Myocyte (in vitro differentiated cells): ENCODE measurements at places on chromosomes 7 and 10.
A peak's percentile ranks its signal among the peaks of the same experiment; 100 is the strongest.

DNA sequence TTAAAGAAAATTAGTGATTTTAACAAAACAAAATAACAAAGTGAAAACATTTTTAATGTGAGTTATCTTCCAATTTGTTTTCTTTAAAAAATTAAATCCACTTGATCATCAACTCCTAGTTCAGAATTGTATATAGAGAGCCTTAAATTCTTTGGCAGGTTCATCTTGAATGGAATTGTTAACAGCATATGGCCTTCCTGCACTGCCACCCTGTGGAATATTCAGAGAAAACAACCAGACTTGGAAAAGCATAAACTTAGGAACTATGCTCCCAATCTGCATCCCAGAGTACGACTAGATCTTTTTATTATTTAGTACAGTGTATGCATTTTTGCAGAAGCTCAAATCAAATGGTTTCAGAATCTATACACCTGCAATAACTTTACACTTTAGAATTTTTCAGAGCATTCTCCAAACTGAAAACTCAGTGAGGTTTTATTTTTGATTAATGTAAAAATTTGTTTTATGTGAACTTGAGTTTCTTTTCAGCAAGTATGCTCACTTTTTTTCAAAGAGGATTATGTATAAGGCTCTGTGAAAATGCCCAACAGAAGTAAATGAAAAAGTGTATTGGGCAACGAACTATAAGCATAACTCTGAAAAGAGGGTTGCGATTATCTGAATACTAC, 44.9 kb upstream of the ANK3 start:
- DNase-seq: peak; percentile 71

DNA sequence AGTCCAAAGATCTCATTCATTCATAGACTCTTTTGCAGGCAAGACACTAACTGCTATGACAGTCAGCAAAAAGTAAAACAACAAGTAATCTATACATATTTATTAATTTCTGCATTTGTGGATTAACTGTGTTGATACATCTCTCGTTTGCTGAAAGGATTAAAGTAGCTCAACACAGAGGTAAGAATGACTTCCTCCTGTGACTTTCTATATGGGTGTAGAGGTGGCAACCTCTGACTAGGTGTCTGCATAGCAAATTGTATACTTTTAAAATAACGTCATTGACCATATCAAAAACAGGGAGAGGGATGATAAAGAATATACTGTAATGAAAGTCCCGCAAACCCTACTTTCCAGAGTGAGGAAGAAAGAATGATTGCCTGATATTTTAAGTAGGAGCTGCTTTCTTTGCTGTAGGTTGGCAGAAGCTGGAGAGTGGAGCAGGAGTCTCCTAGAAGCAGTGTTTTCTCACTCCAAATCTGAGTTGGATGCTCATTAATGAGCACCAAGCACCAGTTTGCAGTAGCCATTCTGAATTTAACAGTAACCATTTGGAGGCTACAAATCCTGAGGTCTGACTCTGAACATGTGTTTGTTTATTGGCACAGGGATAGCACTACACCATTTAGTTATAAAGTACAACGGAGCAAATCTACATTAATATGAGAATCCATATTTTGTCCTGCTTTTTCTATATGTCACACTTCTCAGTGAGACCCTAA, 9.2 kb upstream of the LRRN3 start:
- no peak for DNase-seq

- no peak for DNase-seq
Observed at GRCh38 chr10:15705298-15705697, 14.4 kb downstream of the ITGA8 start.

DNA sequence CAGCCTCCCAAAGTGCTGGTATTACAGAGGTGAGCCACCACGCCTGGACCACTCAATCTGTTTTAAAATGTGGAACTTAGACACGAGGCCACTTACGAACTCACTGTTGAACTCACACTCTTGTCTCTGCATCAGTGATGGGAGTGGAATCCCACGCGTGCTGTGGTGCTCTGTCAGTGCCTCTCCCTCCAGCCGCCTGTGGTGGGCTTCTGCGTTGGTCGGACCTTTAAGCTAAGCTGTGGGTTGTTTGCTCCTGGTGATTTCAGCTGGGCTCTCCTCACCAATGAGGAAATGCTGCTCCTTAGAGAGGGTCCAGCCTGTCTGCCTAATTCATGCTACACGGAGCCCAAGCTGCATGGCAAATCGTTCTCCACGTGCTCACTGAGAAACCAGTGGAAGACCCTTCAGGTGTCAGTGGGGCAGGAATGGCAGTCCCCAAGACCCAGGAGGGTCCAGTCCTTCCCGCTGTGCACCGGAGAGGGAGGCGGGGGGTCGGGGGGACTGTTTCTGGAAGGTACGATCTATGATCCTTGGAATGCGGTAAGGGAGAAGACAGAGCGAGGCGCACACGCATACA, 17.9 kb upstream of the PRKAR1B start:
- no peak for DNase-seq

DNA sequence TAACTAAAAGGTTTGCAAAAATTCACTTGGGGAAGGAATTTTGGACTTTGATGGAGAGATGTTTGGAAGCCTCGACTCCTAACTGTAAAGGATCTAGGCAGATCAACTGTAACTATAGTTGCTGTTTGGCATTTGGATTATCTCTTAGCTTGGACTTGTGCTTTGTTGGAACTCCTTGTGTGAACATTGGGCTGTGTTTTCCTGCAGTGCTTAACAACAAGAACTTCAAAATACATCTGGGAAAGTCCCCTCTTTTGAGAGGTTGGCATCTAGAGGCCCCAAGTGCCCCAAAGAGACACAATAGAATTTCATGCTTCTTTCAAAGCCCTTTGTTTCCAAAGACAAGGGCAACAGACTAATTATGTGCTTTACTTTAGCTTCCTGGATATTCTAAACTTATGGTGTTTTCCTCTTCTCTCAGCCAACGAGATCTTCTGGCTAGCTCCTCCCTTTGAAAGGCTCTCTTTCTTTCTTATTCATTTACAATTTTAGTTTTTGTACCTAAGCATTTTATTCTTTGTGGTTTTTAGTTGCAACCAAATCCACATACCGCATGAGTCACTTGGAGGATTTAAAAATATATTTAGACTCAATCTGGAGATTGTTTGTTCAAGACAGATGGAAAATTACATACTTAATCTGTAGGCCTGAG, 11.6 kb downstream of the ABCA13 start:
- peak; percentile 88 for DNase-seq

DNA sequence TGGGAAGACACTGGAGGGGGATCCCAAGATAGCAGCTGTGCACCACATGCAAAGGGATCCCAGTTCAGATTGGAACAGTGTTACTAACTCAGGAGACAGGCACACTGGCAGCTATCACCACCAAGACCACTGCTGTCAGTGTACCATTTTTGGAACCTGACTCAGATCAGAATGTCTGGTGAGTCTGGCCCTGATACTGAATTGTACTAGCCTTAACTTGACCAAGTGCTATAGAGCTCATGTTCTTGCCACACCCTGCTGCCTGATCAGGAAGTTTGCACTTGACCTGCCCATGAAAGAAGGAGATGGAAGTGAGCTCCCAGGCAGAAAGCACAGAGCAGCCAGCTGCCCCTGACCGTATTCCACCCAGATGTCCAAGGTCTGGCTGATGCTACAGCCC, 4.8 kb upstream of the PRRT4 start:
- peak; percentile 98 for DNase-seq

DNA sequence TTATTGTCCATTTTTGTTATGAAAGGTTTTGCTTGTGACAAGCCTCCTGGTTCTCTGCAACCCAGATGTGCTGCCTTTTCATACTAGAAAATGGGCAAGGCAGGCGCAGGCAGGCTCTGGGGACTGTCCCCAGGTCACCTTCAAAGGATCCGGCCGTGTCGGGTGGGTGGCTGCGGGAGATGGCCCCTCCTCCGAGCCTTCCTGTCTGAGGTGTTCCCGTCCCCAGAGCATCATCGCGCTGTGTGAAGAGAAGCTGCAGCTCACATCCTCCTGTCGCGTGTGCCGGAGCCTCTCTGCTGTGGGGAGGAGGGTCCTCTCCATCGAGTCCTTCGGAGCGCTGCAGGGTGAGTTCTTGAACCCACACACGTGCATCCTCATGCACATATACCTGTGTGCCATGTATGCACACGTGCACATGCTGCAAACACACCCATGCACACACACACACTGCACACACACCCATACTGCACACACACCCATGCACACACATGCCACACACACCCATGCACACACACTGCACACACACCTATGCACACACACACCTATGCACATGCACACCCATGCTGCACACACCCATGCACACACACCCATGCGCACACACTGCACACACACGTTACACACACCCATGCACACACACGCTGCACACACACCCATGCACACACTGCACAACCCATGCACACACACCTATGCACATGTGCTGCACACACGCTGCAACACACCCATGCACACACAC, 23.8 kb downstream of the KNDC1 start:
- DNase-seq: no peak

DNA sequence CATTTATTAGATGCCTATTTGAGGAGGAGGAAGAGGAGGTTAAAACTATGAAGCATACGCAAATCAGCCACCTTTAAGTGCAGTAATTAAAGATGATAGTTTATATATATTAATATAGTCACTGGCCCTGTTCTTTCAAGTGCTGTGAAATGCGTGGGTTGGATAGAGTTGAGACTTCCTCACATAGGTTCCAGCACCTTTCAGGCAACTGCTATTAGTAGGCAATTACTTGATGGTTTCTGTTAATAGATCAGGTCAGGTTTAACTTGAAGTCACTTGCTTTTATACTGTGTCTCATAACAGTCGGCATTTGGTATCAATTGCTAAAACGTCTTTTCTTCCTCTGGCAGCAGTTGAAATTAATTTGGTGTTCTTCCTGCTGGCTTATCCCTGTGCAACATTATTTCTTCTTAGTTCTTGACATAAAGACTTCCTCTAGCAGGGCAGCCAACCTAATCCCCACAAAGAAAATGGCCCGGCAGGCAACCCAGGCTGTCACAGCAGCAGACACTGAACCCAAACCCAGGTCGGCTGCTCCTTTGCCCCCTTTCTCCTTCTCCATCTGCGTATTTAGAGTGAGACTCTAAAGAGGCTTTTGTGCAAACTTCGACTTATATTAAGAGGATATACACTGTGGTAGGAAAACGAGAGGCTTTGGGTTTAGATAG, 35.3 kb upstream of the BET1 start:
- DNase-seq: no peak

GRCh38 chr7:6551016-6551511, at the start of gene GRID2IP:
TSS of gene GRID2IP (minus strand) at chr7:6551461. CDS start at chr7:6551436, 25 bp downstream.
- no peak for DNase-seq

DNA sequence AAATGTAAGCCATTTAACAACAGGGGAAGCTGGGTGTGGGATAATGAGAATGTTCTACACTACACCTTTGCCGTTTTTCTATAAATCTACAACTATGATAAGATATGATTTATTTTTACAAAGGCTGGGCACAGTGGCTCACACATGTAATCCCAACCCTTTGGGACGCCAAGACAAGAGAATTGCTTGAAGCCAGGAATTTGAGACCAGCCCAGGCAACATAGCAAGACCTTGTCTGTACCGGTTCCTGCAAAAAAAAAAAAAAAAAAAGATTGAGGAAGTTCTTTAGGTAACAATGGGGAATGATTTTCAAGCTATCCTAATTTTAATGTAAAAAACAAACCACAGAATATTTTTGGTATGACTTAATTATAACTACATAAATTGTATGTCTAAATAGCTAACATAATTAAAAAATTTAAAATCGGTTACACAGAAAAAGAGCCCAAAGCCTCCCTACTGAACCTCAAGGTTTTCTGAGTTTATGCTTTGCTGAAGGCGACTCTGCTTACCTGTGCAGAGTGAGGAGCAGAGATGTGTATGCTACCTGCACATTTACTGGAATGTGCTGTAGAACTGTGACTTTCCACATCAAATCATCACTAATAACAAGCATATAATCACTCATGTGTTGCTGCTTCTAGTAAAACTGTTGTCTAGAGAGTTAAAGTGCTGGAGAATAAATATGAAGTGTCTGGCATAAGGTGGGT, 163.4 kb downstream of the ATE1 start:
- no peak for DNase-seq

GRCh38 chr10:121323443-121323842, 274.8 kb downstream of the FGFR2 start:
- no peak for DNase-seq

DNA sequence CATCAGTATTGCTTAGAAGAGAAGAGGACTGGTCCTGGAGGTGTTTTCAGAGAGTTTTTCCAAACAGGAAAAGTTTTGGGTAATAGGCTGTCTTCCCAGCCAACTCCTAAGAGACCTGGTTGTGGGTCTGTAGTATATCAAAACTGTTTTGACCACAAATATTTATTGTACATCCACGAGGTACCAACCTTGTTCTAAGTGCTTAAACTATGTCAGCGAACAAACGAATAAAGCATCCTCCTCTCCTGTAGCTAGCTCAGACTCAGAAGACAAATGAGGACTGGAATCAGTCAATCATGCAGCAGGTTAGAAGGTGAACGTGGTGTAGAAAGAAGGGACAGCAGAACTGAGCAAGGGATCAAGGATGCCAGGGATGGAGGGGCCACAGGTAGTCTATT, 61.6 kb upstream of the MKI67 start:
- DNase-seq: no peak
